ENCODE measurements at places on chromosomes 12 and 14.

- no peak for DNase-seq
Measured at GRCh38 chr14:102903889-102904512, 18.5 kb upstream of the AMN start.

DNA sequence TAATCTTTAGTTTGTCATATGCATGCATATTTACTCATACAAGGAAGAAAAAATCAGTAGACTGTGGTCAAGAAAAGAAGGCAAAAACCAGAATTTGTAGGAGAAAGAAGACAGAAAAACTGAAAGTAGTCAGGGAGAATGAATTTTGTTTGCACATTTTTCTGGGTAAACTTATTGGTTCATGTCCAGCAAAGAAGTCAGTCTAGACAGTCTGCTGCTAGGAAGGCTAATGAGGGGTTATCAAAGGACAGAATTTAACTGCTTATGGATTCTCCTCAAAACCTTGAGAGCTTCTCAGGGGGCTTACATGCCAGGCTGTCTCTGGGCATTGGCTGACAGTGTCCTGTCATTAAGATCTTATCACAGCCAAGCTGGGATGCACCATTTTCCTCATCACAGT is 293.9 kb downstream of the RPAP3 start:
- DNase-seq, result no peak

- DNase-seq, result no peak
Measured at GRCh38 chr12:6084261-6084968, 40.1 kb downstream of the VWF start.

DNA sequence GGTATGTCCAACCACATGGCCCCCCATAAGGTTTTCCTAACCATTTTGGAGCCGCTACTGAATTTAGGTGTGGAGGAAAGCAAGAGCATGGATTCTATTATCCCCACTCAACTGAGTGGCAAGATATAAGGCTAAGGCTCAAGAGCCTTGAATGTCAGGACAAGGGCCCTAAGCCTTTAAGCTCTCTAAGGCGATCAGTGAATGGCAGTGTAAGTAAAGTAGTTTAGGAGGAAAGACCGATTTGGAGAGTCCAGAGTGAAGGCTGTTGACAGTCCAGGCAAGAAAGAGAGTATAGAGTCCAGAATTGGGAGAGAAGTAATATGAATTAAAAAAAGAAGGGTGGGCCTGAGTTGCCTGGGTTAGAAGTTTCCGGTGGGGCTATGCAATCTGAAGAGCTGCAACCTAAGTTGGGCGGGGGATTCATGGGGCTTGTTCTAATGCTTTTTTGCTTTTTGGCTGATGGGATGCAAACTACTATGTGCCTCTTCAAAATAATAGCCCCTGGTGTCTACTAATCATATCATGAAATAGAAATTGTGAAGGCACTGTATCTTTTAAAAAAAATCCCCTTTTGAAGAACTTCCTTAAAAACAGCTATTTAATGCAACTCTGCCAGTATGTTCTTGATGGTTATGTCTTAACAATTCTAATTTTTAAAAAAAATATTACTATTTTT is at the start of gene SPIC:
Gene SPIC (plus strand): TSS at position 626 of the 676 bp plus-strand sequence. CDS start 1,569 bp downstream, outside the sequence.
- DNase-seq, result peak; percentile 3

DNA sequence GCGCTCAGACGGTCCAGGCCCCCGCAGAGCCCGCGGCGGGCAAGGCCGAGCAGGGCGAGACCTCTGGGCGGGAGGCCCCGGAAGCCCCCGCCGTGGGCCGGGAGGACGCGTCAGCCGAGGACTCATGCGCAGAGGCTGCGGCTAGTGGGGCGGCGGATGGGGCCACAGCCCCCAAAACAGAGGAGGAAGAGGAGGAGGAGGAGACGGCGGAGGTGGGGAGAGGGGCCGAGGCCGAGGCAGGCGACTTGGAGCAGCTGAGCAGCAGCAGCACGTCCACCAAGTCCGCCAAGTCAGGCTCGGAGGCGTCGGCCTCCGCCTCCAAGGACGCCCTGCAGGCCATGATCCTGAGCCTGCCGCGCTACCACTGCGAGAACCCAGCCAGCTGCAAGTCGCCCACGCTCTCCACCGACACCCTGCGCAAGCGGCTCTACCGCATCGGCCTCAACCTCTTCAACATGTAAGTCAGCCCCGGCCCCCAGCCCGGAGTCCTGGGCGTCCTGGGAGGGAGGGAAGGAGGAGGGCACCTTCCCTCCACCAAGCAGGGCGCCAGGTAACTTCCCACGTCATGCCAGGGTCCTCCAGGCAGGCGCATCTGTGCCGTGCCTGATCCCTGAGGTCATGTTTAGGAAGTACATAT is 72.4 kb downstream of the IQSEC3 start:
- peak; percentile 6 for DNase-seq

GRCh38 chr14:95253039-95253630 is 66.6 kb downstream of the CLMN start:
- DNase-seq, result peak; percentile 25

DNA sequence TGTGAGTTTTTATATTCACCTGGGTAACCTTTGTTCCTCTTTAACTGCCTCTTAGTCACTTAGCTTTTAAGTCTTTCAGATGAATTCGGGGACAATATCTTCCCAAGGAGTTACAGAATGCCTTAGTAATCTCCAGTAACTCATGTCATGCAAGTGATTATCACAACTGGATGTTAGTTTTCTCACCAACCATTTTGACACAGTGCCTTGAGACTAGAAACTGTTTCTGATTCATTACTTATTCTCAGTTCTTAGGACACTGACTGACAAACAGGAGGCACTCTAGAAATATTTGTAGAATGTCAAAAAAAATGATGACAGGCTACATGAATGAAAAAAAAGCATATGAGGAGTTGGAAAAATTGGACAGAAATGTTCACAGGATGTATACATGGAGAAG is 335.1 kb downstream of the ACSS3 start:
- DNase-seq, result no peak

GRCh38 chr14:35034440-35034833 is 11.6 kb upstream of the FAM177A1 start:
- DNase-seq, result no peak

GRCh38 chr12:92547420-92547819 is 155.4 kb upstream of the PLEKHG7 start:
- DNase-seq, result no peak

GRCh38 chr14:102486513-102487203 is 22.9 kb downstream of the ANKRD9 start:
- DNase-seq, result no peak

DNA sequence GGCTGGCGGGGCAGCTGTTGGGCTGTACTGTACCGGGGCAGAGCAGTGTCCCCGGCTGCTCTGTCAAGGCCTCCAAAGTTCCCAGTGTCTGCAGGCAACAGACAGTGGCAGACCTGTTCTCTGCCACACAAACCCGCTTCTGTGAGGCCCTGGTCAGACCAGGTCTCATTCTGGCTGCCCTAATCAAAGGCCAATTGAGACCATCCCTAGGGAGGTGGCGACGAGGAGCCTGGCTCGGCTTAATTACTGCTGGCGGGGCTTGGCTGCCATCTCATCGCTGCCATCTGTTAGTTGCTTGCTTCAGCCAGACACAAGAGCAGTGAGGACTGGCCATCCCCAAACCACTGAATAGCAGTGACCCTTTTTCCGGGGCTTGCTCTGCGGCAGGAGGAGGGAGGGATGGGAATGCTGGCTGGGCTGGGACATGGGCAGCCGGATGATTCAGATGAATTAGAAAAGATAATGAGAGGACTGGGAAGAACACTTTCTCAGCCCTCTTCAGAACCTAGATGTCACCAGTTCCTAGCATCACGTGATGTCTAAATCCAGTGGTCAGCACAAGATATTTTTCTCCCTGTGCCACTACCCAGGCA is 24.5 kb downstream of the ERG28 start:
- DNase-seq, result no peak

GRCh38 chr12:41576925-41577324 is 388.8 kb downstream of the PDZRN4 start:
- no peak for DNase-seq

GRCh38 chr12:90253674-90254181 is 545.1 kb upstream of the ATP2B1 start:
- peak; percentile 78 for DNase-seq

DNA sequence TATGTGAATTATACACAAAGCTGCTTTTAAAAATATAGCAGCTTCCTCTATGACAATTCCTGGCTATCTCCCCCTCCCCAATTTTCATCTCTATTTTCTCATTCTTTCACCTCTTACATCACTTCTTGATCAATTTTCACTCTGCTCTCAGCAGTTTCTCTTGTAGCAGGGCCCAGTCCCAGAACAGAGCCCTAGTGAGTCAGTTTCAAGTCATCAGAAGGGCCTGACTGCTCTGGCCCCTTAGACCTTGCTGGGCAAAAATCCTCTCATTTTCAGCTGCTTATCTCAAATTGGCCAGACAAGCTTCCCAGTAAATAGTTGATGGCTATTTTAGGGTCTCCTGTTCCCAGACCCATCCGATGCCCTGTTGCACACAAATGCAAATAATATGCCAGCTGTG is 101.4 kb downstream of the TTC7B start:
- DNase-seq, result no peak

DNA sequence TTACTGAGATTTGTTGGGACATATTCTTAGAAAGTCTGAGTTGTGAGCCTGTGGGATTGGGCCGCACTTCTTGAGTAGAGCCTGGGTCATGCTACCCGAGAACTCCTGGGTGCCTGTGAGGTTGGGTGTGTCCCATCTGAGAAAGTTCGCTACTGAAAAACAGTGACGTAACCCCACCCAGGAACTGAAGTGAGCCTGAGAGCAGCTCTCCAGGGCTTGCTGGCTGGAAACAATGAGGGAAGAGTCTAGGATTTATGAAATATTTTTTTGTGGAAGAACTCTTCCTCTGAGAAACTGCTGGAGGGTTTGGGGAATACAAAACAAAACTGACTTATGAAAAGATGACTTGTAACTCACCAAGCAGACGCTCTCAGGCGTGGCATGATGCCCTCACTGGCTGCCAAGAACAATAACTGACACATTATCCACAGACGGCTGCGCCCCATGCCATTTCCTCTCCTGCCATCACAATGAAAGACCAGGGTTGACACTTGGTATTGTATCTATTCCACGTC is 69.2 kb downstream of the RASSF3 start:
- peak; percentile 77 for DNase-seq

DNA sequence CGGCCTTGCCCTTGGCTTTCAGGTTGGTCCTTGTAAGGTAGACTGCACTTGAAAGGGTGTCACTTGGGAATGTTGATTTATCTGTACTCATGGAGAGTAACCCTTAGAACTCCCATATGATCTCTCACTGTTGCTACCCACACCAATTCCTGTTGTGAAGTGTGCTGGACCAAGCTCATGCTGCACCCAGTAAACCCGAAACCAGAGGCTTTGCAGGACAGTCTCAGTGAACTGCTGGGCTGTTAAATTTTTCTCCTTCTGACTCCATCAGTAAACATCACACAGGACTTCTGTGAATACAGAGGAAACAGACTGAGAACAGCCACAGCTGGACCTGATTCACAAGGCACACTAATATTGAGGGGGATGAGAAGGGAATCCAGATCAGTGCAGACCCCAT is 783.0 kb downstream of the TMEM121 start:
- DNase-seq, result no peak

- DNase-seq, result no peak
Measured at GRCh38 chr14:104171029-104171697, 32.8 kb downstream of the KIF26A start.

GRCh38 chr12:10242539-10242938 is 29.9 kb downstream of the GABARAPL1 start:
- DNase-seq, result no peak

DNA sequence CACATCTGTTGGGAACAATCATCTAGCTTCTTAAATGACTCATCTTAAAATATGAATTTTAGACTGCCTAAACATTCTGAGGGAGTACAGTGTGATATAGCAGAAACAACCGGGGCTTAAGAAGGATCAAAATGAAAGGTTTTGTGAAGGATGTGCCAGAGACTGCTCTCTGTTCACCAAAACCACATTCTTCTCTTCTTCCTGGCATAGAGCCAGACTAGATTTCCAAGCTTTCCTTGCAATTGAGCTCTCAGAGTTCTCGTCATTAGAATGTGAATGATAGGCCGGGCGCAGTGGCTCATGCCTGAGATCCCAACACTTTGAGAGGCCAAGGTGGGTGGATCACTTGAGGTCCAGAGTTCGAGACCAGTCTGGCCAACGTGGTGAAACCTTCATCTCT is 94.5 kb downstream of the LRRIQ1 start:
- DNase-seq, result no peak

GRCh38 chr12:51360315-51360714 is 13.8 kb upstream of the CELA1 start:
- no peak for DNase-seq

GRCh38 chr14:61101803-61102548 is 120.9 kb downstream of the SLC38A6 start:
- DNase-seq, result peak; percentile 97

DNA sequence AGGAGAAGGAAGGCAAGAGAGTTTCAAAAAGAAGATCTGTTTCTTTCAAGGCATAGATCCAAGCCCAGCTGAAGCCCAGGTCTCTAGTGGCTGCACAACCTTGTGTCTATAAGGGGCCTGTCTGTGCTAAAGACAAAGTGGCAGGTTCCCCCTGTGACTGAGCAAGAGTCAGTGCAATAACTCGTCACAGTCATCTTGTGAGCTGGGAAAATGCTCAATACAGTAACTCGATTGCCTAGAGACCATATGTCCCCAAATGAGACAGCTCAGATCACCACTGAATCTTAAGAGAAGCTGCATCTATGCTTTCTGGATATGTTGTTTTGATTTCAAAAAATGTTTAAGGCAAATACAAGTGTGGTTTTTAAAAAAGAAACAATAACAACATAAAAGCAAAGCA is 24.2 kb downstream of the ST8SIA1 start:
- DNase-seq, result no peak

DNA sequence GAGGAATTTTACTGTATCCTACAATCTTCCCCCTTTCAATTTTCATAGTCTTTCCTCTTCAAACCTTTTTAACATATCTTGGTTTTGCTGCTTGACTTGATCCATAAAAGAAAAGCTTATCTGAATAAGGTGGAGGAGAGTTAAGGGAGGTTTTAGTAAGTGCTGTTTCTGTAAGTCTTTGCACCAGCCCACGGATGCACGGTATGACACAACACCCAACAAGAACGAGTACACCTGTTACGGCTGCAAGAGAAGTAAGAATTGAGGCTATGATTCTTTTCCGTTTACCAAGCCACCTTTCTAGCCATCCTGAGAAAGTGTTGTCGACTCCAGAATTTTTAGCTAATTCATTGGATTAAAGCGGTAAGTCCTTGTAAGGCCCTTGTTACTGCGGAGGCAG is 26.1 kb upstream of the CPNE8 start:
- DNase-seq, result no peak

- peak; percentile 82 for DNase-seq
Measured at GRCh38 chr14:69043596-69044260, 64.6 kb upstream of the ACTN1 start.

- DNase-seq, result peak; percentile 51
Measured at GRCh38 chr12:81956468-81956860, 197.3 kb upstream of the PPFIA2 start.

GRCh38 chr12:89943463-89943862 is 234.8 kb upstream of the ATP2B1 start:
- DNase-seq, result no peak

DNA sequence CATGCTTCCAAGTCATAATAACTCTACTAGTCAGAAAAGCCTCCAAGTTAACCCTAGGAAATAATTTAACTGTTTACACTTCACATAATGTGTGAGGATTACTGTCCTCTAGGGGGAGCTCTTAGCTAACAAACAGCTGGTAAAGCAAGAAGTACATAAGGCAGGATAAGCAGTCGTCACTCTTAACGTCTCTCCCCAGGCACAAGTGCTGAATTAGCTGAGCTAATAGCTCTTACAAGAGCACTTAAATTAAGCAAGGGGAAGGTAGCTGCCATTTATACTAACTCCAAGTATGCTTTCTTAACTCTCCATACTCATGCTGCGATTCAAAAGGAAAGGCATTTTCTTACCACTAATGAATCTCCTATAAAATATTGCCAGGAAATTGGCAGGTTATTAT is 79.3 kb upstream of the TSPAN11 start:
- peak; percentile 77 for DNase-seq
